Activated CD4-positive, alpha-beta T cell treated with anti-CD3 and anti-CD28 coated beads for 36 hours (primary cell): ENCODE measurements at places on chromosomes 7 and 10.

- no peak overlapping the region for H3K4me3 ChIP-seq
- DNase-seq = no peak
- peaks cover 60% of the 10 kb centered on the region for H3K27me3 ChIP-seq
- peaks cover 3% of the 10 kb centered on the region for H3K4me1 ChIP-seq
- H3K27ac ChIP-seq = no peak overlapping the region
These were observed 590 bp upstream of the CRTAC1 start for GRCh38 chr10:98030991-98031431.

DNA sequence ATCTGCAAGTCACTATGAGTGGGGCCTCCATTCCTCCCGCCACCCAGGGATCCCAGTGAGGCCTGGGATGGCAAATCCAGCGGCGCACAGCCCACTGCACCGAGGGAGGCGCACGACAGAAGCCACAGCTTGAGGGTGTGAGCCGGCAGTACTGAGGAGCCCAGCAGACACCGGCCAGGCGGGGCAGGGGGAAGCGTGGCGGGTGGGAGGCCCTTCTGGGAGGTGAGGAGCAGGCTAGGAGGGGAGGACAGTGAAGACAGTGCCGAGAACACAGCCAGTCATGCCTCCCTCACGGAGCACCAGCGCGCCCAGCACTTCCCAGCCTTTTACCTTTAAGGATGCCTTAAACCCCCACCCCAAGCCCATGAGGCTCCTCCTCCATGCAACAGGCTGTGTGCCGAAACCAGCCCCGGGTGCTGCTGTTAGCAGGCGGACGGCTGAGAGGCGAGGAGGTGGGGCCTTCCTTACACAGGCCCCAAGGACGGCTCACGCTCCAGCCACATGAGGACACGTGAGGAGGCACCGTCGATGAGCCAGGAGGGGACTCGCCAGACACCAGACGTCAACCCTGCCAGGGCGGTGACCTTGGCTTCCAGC, 258.5 kb downstream of the PTPRN2 start:
- H3K4me1 ChIP-seq = peaks cover 8% of the 10 kb centered on the region
- no peaks in the 10 kb centered on the region for H3K27me3 ChIP-seq
- H3K36me3 ChIP-seq = peaks cover 10% of the 10 kb centered on the region
- no peak overlapping the region for H3K27ac ChIP-seq
- no peak overlapping the region for H3K4me3 ChIP-seq

DNA sequence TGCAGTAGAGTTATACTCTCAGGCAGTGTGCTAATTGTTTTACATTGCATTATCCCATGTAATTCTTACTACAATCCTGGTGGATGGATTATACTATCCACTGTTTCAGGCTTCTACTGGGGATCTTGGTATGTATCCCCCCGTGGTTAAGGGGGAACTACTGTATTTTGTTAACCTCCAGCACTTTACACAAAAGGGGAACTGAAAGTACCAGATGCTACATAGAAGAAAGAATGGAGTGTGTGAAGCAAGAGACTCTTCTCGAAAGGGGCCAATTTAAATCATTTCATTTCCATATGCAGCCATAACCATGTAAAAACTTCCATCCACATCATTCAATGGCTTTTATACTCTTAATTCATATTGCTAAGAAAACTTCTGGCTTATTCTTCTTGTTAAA, 69.4 kb downstream of the C1GALT1 start:
- H3K36me3 ChIP-seq = no peaks in the 10 kb centered on the region
- H3K27ac ChIP-seq = no peak overlapping the region
- no peak overlapping the region for H3K4me3 ChIP-seq
- no peaks in the 10 kb centered on the region for H3K27me3 ChIP-seq
- peaks cover 5% of the 10 kb centered on the region for H3K4me1 ChIP-seq

DNA sequence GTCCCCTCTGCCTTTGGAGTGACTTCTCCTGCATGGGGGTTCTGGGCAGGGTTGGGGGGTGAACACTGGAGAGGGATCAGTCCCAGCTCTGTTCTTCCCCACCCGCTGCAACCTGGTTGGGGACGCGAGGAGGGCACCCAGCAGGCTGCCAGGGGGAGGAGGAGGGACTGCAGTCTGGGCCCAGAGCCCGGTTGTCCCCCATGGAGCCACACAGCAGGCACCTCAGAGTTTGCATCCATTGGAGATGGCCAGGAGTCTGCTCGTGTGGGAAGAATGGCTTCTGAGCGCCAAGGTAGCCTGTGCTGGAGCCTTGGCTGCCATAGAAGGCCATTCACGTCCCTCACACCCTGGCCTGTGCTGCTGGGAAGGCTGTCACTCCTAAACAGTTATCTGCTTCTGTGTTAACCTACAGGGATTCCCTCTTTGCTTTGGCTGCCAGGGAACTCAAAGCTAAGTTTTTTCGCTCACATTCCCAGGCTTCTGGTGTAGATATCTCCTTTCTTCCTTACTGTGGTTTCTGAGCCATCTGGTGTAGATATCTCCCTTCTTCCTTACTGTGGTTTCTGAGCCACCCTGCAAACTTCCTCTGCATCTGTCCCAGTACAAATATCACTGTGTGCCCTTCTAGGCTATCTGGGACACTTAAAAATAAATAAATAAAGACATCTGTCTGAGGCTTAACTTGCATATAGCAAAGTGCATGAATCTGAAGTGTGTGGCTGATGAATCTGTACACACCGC, 133.7 kb downstream of the LHPP start:
- H3K27ac ChIP-seq = no peak overlapping the region
- H3K4me3 ChIP-seq = no peak overlapping the region
- H3K4me1 ChIP-seq = no peaks in the 10 kb centered on the region
- no peaks in the 10 kb centered on the region for H3K36me3 ChIP-seq
- no peaks in the 10 kb centered on the region for H3K27me3 ChIP-seq
- no peak for DNase-seq

GRCh38 chr7:140249036-140249806, 72.4 kb upstream of the KDM7A start:
- DNase-seq = no peak
- no peaks in the 10 kb centered on the region for H3K36me3 ChIP-seq
- no peak overlapping the region for H3K27ac ChIP-seq
- peaks cover 20% of the 10 kb centered on the region for H3K4me1 ChIP-seq
- no peak overlapping the region for H3K4me3 ChIP-seq

DNA sequence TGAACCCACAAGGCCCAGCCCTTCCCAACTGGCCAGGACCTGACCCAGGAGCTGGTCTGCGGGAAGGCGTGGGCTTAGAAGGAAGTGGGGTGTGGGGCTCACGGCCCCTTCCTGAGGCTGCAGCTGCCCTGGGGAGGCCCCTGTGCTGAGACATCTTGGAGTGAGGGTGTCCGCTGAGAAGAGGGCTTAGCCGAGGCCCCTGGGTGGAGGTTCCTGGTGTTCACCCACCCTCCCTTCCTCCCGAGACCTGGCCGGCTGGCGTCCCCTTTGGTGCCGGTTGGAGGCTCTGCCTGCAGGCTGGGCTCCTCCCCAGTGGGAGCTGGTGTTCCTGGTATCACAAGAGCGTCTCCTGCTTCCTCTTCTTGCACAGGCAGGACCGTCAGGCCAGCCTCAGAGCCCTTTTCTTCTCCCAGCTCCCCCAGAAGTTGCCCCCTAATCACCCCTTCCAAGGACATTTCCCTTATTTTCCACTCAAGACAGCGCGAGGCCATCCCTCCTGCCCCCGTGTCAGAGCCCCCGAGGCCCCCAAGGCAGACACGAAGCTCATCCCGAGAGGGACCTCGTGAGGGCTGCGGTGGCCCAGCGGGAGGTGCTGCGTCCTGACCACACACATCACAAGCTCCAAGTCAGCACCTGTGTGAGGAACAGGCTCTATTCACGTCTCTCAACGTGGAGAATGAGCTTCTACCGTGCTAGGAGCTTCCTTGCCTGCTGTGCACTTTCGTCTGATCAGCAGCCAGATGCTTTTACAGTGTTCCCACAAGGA, 25.1 kb upstream of the FAM20C start:
- H3K4me3 ChIP-seq = no peak overlapping the region
- no peak overlapping the region for H3K27ac ChIP-seq
- DNase-seq = no peak
